ENCODE measurements at places on chromosomes 7 and 10.

DNA sequence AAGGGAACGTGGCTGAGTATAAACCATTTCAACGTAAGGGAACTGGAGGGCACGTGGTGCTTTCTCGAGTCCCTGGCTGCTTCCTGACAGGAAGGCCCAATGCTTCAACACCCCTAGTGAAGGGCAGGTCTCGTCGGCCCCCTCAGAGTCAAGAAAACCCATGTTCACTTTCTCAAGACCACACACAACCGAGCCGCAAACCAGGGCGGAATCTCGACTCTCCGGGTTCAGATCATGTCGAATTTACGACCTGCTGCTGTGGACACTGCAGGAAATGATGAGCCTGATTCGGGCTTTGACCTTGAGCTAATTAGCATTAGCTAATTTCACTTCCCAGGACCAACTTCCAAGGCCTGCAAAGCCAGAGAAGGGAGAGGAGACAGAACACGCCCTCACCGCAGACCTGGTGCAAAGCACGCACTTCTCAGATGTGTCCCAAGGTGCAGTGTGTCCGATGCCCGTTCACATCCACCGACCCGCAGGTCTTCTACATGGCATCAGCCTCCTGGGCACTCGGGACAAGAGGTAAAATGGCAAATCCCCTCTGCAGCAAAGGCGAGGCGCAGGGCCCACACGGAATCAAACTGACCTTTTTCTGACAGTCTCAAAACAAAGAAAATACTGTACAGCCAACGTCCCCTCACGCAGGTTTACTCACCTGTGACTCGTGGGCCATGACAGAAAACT is 94.7 kb downstream of the DIP2C start:
- DNase-seq: no peak

DNA sequence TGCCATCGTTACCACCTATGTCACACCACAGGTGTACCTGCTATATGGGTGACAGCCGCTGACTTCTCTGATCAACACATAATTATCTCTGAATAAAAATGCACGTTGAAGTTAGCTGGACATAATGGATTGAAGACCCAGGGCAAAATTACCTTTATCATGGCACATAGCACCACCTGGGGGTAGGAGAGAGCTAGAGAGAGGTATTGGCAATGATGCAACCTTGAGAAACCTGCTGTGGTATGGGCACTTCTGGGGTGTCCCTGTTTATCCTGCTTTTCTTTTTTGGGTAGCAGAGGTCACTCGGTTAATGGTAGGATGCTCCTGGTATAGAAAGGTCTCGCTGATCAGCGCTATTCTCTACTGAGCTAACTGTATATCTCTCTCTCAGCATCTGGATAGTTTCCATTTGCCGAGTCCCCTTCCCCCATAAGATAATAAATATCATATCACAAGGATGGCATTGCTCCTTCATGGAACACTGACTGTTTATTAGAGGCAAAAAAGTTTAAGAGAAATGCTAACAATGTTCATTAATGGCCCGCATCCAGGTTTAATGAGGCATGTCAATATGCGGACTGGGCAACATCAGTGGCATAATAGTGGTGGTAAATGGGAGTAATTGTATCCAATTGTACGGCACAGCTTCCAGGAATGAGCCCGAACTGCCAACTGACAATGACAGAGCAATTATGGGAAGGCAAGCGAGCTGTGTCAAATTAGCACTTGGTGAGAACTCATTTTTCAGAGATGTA is 323.1 kb downstream of the TFEC start:
- DNase-seq: no peak

DNA sequence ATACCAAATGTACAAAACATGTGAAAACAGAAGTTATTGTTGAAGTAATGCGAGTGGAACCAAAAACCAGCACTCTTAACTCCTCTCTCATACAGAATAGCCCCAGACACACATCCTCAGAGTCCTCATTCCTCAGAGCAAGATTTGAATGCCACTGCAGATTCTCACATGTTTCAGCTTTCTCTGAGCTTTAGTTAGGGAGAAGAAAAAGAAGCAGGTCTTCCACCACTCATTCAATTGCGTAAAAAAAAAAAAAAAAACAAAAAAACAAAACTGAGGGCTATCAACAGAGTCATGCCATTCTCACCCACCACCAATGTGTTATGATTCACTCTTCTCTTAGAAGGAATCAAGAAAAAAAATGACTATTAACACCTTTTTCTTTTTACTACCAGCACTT is 287.7 kb downstream of the IPMK start:
- no peak for DNase-seq

- peak; percentile 45 for DNase-seq
Measured at GRCh38 chr7:127253281-127254162, 781 bp upstream of the GRM8 start.

- no peak for DNase-seq
Measured at GRCh38 chr10:11715815-11716494, 26.2 kb upstream of the ECHDC3 start.

- no peak for DNase-seq
Measured at GRCh38 chr10:46050941-46051623, 5.0 kb upstream of the MSMB start.

DNA sequence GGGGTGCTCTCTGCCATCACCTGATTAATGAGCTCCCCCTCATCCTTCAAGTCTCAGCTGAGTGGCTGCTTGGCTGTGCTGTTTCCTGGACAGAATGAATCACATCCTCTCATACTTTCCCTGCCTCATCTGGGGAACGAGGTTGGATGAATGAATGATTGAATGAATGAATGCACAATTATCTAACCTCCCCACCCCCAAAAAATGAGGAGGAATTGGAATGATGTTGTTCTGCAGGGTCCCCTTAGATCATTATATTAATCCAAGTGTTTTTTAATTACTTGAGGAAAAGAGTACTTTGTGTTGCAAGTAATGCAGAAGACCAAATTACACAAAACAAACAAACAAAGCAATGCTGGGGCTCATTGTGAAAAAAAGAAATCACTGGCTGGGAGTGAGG is 240.2 kb downstream of the BUB3 start:
- DNase-seq: no peak

DNA sequence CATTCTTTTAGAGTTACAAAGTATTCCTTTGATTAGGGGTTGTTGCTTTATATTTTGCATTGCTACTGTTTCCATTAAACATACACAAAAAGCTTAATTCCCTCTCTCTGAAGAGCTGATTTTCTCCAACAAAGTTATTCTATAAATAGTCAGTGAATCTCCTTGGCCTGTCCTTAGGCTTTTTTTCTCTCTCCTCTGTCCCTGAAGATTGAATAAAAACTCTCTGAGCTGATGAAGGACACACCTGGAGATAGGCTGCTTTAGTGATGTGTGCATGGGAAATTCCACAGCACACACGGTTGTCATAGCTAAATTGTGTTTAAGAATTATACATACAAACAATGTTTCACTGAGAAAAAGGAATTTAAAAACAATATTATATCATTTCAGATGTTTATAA is 90.5 kb upstream of the TMEM106B start:
- DNase-seq: no peak

GRCh38 chr7:121436688-121437087 is 40.6 kb upstream of the FAM3C start:
- no peak for DNase-seq

GRCh38 chr10:76301211-76301610 is 869.8 kb downstream of the LRMDA start:
- no peak for DNase-seq

All from substantia nigra (tissue), 51 donors.